ENCODE measurements at places on chromosomes 1 and 21.

DNA sequence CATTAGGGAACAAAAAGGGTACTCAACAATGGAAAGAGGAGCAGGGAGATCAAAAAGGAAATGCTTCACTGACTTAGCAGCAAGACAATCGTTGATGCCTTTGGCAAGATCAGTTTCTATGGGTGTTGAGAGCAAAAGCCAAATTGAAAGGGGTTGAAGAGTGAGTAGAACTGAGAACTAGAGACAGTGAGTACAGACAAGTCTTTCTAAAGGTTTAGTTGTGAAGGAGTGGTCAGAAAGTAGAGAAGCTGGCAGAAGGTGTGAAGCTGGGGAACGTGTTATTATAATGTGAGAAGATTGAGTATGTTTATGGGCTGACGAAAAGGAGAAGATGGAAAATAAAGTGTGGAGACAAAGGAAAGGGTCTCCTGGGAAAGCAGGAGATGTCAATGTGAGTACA is 221.2 kb upstream of the USP25 start:
- no peak for ATAC-seq

- ATAC-seq = peak; percentile 67
Measured at GRCh38 chr1:11650331-11650991, 3.8 kb downstream of the FBXO2 start.

DNA sequence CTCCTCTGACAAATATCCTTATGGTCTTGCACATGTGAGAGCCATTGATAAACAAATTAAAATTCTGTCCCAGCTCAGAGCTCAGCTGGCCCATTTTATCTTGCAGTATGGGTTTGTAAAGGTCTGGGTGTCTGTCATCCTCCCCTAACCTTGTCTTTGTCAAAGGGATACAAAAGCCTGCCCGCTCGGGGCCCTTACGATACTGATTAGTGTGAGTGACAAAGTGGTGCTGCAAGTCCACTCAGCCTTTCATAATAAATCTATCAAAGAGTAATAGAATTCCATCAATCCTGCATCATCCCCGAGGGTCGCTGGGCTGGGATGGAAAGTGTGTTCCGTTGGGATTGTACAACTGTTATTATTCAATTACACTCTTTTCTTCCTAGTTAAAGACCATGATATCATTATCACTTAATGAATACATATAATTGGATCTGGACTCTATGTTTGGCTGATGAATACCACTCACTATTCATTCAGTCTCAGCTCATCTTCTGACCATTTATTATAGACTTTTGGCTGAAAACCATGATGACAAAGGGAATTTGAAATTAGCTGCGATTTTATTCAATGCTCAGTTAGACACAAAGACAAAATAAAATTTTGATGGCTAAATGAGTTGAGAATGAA is 122.5 kb upstream of the FOXD3 start:
- no peak for ATAC-seq

DNA sequence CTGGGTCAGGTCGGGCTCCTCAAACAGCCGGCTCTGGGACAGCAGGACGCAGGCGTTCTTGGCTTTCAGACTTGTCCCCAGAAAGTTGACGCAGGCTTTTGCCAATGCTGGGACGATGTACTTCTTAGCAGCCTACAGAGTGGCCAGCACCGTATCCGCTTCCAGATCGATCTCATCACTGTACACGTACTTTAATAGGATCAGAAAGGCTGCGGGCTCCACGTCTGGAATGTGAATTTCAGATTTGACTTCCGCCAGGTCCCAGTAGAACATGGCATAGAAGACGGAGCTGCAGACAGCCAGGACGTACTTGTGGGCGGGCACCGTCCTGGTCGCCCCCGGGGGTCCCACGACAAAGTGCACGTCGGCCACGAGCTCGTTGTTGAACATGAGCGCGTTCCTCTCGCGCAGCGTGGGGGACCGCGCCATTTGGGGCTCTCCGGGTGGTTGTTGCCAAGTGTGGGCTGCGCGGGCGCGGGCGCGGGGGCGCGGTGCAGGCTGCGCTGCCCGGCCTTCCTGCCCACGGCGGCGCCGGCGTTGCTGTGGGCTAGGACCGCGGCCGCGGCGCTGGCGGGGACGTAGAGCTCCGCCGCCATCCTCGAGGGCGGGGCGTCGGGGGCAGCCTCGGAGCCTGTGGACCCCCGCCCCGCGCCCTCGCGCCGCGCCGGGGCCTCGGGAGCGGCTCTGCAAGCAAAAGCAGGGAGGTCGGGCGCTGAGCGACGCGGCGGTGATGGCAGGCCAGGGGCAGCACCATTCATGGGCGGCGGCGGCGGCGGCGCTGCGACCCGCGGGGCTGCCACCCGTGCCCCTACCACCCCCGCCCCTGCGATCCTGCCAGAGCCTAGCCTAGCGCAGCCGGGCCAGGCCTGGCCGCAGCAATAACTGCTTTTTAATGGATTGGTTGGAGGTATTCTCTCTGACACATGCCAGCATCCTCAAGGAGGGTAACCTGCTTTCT is 10.6 kb downstream of the CNR2 start:
- no peak for ATAC-seq

- ATAC-seq = no peak
Measured at GRCh38 chr1:21301794-21302440, 11.7 kb upstream of the ECE1 start.

GRCh38 chr1:51968632-51969031 is 21.9 kb downstream of the RAB3B start:
- no peak for ATAC-seq

GRCh38 chr1:212777151-212777550 is 14.4 kb downstream of the NSL1 start:
- no peak for ATAC-seq

- no peak for ATAC-seq
Measured at GRCh38 chr1:59901770-59902388, 24.7 kb downstream of the CYP2J2 start.

DNA sequence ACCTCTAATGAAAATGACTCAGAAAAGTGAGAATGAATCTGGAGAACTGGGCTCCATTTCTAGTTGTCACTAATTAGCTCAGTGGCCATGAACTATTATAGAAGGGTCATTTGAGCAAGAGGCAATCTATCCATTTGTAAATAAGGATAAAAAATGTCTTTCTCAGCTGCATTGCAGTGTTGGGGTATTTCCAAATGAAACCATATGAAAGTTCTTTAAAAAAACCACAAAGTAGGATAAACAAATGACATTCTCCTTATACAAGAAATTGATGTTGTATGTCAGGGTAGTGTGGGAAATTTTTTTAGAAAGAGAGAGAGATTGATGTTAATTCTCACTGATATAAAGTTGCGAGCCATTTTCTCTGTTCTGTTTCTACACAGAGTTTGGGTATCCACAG is 26.0 kb downstream of the FMO3 start:
- ATAC-seq = no peak

DNA sequence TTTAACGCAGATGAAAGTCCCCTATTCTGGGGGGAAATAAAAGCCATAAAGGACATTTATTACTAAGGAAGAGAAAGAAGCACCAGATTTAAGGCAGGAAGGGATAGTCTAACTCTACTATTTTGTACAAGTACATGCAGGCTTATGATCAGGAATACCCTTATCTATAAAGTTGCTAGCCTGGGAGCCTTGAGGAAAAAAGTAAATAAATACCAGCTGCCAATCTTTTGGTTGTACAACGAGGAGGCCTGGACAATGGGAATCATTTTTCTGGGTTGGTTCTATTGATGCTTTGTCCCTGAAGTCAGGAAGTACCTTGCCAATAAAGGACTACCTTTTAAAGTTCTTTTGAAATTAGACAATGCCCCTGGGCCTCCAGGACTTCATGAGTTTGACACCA is 367.8 kb downstream of the LMO4 start:
- ATAC-seq = no peak

DNA sequence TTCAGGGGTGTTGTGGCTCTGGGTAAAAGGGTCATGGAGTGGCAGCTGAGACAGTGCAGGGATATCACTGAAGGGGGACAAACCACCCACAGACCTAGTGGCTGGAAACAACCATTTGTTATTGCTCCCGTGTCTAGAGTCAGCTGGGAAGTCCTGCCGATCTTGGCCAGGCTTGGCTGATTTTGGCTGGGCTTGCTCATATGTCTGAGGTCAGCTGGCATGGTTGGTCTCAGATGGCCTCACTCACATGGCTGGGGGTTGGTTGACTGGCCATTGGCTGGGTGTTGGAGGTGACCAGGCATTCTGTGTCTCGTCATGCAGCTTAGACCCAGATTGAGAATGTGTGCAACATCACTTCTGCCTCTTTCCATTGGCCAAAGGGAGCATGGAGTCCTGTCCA is 203.8 kb upstream of the POU3F1 start:
- ATAC-seq = no peak

DNA sequence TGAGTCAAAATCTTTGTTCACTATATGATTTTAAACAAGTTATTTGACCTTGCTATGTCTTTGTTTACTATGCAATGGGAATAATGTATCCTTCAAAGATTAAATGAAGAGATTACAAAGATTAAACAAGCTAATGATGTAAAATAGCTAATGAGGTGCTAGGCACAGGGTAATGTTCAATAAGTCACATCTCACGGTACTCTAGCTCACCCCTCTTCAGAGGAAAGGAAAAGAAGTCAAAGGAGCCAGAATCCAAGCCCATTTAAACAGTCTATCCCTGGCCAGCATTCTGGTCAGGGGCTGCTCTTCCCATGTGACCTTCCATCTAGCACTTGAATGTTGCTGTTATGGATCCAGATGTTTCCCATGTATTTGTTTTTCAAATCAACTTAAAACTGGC is 412.4 kb upstream of the CAMK1G start:
- ATAC-seq = no peak

DNA sequence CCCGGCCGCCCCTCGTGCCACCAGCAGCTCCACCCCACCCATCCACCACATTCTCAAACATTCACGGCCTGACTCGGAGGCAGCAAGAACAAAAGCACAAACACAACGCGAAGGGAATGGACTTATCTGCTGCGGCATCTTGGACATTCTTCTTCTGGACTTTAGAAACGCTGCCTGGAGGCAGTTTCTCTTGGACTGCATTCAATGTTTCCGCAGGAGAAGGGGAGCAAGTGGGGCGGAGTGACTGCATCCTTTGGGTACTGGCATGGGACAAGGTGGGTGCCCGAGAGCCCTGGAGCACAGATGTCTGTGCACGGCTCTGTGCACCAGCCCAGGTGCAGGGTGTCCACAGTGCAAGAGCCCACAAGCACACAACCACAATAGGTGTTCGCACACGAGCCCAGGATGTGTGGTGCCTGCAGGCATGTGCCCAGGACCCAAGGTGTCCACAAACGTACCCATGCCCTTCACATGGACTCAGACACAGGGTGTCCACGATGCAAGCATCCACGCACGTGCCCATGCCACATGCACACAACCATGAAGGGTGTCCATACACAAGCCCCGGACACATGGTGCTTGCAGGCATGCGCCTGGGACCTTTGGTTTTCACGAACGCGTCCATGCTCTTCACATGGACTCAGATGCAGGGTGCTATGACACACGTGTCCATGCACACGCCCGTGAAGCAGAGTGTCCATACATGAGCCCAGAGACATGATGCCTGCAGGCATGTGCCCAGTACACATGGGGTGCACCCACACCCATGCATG is 53.6 kb downstream of the WNT9A start:
- ATAC-seq = no peak

DNA sequence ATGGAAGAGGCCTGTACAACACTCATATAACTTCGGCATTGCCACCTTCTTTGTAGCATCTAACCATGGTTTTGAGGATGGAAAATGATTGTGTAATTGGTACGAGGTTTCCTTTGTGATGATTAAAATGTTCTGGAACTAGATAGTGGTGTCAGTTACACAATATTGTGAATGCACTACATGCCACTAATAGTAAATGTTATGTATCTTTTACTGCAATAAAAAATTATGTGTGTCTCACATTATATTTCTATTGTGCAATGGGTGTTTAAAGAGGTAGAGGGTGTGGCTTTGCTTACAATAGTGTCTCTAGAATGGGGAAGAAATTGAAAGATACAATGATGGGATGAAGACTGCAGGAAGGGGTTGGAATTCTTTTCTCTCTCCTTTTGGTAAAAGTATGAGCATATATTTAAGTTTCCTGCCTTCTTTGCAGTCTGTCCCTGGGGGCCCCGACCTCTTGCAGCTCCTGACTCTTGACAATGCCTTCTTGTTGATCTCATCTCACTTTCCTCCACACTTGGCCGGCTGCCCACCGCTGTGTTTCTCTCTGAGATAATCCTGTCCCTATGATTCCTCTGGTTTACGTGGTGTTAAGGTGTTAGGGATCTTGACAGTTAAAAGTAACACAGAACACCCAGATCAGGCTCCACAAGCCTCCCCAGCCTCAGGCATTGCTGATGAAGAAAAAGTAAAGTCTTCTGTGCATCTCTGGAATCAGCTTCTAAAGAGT is 39.3 kb downstream of the MTARC1 start:
- ATAC-seq = no peak

DNA sequence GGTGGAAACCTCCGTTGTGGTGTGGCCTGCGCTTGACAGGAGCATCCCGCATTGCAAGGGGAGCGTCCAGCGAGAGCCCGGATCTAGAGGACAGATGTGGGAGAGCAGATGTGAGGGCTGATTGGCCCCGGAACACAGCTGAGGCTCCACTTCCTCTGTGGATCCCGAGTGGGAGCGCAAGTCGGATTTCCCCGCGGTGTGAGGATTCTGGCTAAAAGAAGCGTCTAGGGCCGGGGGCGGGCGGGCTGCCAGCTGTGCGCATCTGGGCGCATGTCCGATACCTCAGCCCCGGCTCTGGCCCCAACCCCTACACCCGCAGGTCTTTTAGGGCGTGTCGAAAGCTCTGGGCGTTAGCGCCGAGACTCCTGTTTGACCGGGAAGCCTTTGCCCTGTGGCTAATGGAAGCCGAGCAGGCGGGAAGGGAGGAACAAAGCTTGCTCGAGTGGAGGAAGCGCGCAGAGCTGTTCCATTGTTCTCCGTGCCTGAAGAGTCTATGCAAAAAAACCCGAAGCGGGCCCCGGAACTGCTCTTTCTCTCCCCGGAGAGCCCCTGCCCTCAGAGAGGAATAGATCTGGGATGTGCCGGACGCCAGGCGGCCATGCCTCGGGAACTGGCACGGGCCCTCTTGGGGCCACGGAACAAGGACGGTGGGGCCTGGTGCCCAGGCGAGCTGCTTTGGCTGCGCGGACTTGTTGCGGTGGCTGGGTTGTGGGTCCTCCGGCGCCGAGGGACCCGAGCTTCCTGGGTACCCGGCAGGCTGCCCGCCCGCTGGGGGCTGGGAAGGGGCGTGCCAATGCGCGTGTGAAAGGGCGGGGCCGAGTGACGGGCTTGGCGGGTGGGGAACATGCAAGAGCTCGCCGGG is 111.1 kb downstream of the NAV1 start:
- no peak for ATAC-seq

GRCh38 chr1:168447871-168448270 is 95.9 kb downstream of the XCL2 start:
- ATAC-seq = no peak

DNA sequence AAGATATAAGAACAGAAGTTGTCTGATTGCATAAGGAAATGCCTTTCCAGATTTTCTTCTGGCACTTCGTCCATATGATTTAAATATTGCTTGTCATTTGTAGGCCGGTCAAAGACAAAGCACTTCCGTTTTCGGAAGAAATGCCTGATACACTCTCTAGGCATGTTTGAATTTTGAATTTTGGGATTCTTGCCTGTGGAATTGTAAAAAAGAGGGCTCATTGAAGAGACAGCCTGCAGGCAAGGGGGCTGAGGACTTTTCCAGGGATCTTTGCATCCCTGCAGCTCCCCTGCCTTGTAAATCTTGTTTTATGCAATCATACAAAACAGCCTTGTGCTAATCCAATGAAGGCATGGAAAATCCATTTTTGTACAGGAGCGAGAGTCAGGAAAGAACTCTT is 7.4 kb downstream of the GBP4 start:
- ATAC-seq = no peak

All from activated CD4-positive, CD25-positive, alpha-beta regulatory T cell treated with anti-CD3 and anti-CD28 coated beads, Interleukin-2, amount 50 U/mL, for 24 hours (primary cell).